Fibroblast of the aortic adventitia (primary cell): ENCODE measurements at places on chromosomes 3 and 15.

DNA sequence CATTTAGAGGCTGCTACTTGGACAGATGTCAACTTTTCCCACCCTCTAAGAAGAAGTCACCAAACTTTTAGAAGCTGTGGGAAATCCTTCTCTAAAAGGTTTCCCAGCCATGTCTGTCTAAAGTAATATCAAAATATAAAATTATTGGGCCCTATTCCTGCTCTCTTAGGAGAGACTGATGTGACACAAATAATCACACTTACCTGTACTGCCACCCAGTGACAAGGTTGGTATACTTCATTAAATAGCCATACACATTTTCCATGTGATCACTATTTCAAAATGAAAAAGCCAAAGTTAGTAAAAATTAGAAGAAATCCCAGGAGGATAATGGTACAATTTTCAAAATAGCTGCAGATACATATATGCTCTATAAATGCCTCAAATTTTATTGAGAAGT is 12.6 kb downstream of the OSBPL11 start:
- peak; percentile 15 for DNase-seq

GRCh38 chr3:149879872-149880271 is 66.9 kb downstream of the RNF13 start:
- peak; percentile 81 for DNase-seq

DNA sequence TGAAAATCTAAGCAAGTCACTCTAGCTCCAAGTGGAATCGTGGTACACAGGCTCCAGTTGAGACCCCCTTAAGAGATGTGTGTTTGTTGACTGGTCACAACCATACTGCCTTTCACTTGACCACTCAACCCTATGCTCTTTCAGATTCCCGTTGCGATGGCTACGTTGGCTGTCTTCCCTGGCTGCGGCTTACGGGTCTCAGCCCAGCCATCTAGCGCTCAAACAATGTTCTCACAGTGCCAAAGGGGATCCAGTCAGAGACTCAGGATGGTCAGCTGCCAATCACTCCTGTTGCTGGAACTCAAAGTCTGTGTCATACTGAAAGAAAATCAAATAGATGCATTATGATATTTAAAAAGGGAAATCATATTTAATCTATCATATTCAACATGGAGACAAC is 237.6 kb downstream of the ITPR1 start:
- no peak for DNase-seq

GRCh38 chr15:68775671-68776476 is 44.8 kb downstream of the ANP32A start:
- peak; percentile 92 for DNase-seq

DNA sequence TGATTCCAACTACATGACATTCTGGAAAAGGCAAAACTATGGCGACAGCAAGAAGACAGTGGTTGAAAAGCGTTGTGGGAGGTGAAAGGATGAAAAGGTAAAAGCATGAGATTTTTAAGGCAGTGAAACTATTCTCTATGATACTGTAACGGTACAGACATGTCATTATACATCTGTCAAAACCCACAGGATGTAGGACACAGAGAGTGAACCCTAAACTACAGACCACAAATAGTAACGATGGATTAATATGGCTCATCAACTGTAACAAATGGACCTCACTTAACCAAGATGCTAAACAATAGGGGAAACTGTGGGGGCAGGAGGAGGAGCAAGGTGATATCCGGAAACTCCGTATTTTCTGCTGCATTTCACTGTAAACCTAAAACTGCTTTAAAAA is 39.1 kb downstream of the MYO9A start:
- DNase-seq = no peak

DNA sequence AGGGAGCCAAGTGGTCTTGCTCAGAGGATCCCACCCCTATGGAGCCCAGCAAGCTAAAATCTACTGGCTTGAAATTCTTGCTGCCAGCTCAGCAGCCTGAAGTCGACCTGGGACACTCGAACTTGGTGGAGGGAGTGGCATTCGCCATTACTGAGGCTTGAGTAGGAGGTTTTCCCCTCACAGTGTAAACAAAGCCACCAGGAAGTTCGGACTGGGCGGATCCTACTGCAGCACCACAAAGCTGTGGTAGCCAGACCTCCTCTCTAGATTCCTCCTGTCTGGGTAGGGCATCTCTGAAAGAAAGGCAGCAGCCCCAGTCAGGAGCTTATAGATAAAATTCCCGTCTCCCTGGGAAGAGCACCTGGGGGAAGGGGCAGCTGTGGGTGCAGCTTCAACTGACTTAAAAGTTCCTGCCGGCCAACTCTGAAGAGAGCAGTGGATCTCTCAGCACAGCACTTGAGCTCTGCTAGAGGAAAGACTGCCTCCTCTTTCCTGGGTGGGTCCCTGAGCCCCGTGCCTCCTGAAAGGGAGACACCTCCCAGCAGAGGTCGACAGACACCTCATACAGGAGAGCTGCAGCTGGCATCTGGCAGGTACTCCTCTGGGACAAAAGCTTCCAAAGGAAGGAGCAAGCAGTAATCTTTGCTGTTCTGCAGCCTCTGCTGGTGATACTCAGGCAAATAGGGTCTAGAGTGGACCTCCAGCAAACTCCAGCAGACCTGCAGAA is 576.3 kb upstream of the NECTIN3 start:
- DNase-seq = no peak

GRCh38 chr3:132703733-132704132 is 18.5 kb downstream of the NPHP3 start:
- no peak for DNase-seq

DNA sequence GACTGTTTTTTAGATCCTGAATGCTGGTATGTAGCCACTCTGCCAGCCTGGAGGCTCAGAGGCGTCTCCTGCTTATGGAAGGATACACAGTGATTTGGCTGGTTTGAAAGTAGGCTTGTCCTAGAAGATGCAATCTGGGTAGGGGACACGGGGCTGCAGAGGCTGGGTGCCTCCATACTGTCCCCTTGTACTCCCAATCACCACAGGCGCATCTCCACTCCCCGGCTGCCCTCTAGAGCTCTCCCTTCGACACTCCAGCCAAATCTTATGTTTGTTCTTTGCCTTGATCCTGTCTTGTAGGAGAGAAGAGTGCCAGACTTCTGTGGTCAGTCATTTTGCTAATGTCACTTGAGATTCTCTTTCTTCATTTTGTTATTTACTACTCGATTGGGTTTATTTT is 168.8 kb upstream of the THRB start:
- DNase-seq = no peak

- DNase-seq = no peak
These were observed 403.0 kb upstream of the RBMS3 start for GRCh38 chr3:28877912-28878311.

DNA sequence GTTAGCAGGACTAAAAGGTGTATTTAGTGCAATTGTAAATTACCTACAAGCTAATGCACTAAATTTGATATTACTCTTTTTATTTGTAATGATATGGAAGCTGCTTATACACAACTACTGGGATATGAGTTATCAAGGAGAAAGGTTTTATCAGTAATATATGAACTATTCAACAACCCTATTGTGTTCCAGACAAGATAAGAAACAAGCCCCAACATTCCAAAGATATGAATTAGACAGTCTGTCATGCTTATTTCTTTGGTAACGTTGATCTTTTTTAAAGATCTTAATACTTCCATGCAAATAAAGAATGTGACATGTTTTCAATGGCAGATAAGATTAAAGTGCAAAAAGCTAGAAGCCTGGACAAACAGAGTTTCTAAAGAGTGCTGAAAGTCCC is 314.0 kb upstream of the THBS1 start:
- DNase-seq = peak; percentile 68

- no peak for DNase-seq
These were observed 80.4 kb downstream of the SEMA5B start for GRCh38 chr3:122947196-122947595.

GRCh38 chr15:33059184-33059583 is 135.3 kb downstream of the FMN1 start:
- DNase-seq = peak; percentile 38

DNA sequence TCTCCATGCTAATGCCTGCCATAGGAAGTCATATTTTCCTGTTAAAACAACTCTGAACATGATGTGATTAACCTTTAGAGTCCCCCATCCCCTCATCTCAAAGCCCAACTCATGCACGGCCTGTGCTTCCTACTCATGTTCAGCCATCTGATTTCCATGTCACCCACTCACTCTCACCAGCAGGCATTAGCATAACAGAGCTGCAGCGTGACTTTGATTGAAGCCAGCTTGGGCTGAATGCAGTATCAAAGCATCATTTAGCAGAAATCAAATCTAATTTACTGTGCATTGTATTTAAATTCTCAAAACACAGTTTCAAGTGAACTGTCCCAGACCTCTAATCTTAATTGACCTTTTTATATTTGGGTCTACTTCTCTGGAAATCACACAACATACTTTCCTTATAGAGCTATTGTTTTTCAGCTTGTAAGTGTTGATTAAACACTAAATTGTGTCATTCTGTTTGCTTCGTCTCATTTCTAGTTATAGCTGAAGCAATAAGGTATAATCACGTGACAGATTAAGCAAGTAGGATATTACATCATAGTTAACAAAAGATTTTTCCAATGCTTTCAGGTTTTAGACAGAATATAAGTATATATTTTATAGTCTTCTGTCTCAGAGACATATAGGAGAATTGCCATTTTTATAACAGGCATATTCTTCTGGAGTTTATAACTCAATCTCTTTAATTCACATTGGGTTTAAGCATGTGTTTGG is 501.5 kb downstream of the ROBO2 start:
- DNase-seq = no peak

- DNase-seq = no peak
These were observed 146.1 kb upstream of the THBS1 start for GRCh38 chr15:39434751-39435238.

GRCh38 chr3:120326784-120327183 is 22.4 kb downstream of the LRRC58 start:
- no peak for DNase-seq

- DNase-seq = no peak
These were observed 48.7 kb upstream of the CRTC3 start for GRCh38 chr15:90481023-90481422.

DNA sequence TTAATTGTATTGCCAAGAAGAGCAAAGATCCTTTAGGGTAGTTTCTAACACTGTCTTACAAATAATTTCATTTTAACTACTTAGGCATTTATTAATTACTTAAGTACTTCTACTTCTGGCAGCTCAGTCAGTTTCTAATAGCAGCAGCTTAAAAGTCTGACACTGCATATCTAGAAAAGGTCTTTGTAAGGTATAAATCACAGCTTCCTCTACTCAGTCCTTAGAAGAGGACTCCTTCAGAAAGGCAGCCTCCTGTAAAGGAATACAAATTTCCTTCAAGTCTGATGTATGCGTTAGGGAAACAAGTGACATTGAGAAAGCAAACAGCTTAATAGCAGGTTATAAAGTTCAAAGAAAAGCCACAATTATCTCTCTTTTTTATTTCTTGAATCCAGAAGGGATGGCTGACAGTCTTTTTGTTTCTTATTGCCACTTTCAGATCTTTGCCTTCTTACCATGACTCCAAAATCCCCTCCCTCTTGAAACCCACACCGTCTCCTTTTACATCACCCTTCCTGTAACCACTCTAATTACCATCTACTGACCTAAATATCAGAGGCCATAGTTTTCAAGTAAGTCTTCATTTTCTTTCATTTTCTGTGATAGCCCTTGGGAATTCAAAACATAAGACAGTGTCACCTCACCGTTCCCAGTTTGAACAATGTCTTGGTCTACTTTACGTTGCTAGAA is 109.5 kb downstream of the CGGBP1 start:
- no peak for DNase-seq

DNA sequence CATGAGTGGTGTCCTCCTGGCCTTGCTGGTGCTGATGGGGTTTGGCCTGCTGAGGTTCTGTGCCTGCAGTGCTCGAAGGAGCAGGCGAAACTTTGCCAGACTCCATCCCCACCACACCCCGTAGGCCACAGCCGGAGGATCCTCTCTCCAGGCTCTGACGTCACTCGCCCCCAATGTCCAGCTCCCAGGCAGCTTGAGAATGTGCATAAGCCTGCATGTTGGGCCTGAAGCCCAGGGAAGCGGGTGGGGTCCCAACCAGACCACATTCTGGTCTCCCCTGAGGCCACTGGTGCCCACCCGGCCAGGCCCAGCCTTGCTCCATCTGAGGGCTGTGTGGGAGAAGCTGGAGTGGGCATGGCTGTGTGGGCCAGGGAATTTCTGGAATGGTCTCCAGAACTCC is 109.8 kb downstream of the ASB7 start:
- DNase-seq = peak; percentile 92

GRCh38 chr15:91184441-91184840 is 84.4 kb downstream of the SV2B start:
- no peak for DNase-seq

GRCh38 chr15:100131321-100132224 is 210.2 kb downstream of the ADAMTS17 start:
- no peak for DNase-seq

DNA sequence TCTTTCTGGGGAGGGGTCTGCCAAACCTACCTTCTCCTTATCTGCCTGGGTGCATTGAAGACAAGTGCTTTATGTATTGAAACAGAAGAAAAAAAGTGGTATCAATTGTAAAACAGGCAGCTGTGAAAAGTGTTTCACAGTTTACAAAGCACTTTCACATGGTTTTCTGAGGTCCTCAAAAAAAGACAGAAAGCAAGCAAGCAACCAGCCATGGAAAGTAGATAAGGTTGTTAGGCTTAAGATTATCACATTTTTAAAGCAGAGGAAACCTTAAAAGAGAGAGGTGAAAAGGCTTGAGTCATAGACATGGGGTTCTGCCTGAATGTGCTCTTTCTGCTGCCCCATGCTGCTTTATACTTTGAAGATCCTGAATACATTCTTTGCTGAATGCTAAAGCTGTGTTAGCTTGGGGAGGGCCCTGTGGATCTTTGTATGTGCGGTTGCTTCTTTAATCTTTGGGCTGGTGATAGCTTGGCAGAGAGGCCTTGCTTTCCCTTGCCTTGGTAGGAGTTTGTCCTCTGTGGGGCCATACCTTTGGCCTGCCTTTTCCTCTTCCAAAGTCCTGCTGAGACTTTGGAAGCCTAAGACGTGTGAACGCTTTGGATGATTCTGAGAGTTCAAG is 2.6 kb downstream of the SMAD3 start:
- no peak for DNase-seq

GRCh38 chr3:194137506-194138474 is 1.8 kb downstream of the HES1 start:
- no peak for DNase-seq

DNA sequence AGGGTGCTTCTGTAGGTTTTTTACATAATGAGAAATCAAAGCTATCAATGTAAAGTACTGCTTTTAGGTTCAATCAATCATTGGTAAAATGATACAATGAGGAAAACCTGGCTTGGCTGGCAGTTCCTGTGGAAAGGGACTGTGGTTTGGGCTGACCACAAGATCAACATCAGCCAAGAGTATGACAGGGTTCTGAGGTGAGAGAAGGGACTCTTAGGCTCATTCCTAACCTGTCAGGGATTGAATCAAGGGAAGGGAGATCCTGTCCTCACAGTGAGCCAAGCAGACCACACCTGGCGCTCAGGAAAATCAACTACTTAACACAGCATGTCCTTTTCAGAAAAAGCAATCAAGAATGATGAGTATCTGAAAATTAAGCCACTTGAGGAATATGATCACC is 111.1 kb downstream of the MAGI1 start:
- no peak for DNase-seq

GRCh38 chr15:68887819-68888218 is 42.5 kb upstream of the SPESP1 start:
- no peak for DNase-seq
